ENCODE measurements at places on chromosomes 7 and 10.

DNA sequence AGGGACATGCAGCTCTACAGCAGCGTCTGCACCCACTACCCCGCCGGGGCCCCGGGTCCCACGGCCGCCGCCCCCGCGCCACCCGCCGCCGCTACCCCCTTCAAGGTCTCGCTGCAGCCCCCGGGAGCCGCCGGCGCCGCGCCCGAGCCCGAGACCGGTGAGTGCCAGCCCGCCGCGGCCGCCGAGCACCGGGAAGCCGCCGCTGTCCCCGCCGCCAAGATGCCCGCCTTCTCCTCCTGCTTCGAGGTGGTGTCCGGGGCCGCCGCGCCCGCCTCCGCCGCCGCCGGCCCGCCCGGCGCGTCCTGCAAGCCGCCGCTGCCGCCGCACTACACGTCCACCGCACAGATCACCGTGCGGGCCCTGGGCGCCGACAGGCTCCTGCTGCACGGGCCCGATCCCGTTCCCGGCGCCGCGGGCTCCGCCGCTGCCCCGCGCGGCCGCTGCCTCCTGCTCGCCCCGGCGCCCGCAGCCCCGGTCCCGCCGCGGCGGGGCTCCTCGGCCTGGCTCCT is 631 bp downstream of the OTUD1 start:
- DNase-seq, result no peak

DNA sequence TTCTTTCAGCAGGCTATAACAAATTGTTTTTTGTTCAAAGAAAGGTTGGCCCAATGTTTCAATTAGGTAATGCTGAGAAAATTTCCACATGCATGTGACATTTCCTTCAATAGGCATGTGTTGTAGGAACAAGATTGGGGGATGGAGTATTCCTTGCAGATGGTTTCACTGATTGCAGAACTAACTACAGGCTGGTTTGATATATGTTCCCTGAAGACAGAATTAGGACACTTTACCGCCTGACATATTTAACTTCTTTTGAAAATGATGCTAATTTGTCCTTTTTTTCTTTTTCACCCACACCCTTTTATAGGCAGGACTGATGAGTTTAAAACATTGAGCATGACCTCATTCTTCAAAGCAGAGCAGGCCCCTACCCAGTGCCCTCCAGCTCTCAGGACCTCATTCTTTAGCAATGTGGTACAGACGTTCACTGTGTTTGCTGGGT is 163.3 kb downstream of the CPED1 start:
- no peak for DNase-seq

DNA sequence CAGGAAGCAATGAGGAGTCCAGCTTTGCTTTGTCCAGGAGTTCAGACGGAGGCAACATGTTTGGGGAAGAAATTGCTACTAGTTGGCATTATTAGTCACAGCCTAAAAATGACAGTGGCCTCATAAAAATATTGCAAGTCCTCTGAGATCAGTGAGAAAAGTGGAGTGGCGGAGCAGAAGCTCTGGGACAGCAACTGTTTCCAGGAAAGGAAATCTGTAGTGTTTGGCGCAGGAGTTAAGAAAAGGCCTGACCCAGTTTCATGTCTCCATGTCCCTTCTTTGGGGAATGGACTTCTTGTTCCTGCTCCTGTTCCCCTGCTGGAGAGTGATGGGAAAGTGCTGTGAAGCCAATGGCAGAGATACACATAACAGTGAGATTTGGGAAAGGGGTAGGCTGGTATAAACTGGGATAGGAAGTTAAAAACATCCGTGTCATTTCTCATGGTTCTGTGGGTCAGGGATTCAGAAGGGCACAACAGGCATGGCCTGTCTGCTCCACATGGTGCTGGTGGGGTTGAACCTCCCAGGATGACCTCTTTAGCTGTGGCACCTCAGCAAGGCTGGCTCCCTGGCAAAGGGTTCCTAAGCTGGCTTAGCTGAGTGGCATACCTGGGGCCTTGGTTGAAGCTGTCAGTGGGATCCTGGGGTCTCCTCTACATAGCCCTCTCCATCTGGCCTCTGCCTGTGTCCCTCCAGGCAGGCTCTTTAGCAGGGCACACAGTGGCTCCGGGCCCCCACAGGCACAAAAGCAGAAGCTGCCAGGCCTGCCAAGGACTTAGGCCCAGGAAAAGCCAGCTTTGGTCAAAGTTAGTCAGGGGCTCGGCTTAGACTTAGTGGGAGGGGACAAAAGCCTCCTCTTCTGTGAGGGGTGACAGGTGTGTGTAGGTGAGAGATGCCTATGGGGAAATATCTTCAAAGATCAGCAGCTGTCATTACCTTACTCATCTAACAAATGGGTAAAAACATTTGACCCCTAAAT is 77.7 kb downstream of the WDFY4 start:
- DNase-seq, result no peak

DNA sequence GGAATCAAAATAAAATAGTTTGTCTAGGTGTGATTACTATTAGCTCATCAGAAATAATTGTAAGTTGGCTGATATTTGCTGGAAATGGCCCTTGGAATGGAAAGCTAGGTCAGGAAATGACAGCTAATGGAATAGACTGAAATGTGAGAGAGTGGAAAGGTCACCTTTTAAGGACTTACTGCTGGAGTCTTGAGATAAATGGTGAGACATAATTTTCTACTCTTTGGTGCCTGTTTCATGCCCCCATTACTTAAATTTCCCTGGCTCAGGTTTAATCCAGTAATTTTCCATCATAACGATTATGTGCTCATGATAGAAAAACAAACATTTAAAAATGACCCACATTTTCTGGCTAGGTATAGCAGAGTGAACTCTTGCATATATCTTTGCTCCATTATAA is 123.6 kb downstream of the ADAM22 start:
- no peak for DNase-seq

- DNase-seq, result no peak
Measured at GRCh38 chr10:118792526-118792925, 37.8 kb upstream of the CACUL1 start.

DNA sequence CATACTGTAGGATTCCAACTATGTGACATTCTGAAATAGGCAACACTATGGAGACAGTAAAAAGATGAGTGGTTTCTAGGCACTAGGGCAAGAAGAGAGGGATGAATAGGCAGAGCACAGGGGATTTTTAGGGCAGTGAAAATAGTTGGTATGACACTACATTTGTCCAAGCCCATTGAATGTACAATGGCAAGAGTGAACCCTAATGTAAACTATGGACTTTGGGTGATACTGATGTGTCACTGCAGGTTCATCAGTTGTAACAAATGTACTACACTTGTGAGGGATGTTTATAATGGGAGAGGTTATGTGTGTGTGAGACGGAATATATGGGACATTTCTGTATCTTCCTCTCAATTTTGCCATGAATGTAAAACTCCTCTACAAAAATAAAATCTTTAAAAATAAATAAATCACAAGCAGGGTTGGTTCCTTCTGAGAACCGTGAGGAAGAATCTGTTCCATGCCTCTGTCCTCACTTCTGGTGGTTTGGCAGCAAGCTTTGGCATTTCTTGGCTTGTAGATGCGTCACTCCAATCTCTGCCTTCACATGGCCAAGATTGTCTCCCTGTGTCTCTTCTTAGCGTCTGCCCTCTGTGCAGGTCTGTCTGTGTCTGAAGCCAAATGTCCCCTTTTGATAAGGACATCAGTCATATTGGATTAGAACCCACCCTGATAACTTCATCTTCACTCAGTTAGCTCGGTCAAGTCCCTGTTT is 83.1 kb upstream of the AGBL3 start:
- no peak for DNase-seq
